Cortex of kidney (tissue), 1 donor: ENCODE measurements at places on chromosomes 7 and 10.

DNA sequence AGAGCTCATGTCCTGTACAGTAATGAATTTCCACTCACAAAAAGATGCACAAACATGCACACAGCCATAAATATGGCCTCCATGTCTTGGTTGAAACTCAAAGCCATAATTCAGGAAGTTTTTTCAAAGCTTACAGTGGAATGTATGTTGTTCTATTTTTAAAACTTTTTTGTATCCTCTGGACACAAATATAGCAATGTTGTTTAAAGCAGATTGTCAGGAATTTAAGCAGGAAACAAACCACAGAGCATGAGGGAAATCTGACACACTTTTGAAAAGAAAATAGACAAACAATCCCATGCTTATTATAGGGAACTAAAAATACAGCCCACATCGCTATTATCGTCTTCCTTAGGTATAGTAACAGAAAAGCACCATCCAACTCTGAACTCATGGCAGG, 21.5 kb downstream of the LRRN3 start:
- DNase-seq, result no peak

- DNase-seq, result no peak
Observed at GRCh38 chr7:149462101-149462520, 1.2 kb upstream of the ZNF777 start.

GRCh38 chr7:47078241-47078640, 503.7 kb downstream of the TNS3 start:
- DNase-seq, result no peak

DNA sequence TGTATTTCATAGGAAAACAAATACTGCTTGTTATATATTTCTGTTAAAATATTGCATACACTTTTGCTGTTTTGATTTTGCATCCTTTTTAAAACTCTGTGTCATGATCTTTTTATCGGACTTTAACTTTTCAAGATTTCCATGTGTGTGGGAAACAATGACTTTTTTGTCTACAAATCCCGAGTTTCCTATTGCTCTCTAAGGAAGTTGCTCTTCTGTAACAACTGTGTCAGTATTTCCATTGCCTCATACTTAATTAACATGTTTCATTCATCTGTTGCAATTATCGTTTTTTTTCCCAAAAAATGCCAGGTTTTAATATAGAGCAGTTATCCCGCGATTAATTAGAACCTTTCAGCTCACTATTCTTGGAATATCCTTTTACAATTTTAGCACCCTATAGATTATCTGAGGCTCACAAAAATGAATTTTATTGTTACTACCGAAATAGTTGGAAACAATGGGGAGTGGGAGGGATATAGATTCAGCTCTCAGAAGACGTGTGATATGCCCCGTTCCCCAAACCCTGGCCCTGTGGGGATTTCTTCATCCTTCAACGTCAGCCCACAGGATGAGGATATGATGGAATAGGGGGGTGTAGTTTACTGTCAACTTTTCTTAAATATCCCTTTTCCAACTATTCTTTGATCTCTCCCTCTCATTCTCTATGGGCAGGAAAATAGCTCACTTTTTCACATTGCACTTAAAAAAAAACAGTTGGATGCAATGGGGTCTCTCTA, 297.6 kb upstream of the IGFBP3 start:
- no peak for DNase-seq

DNA sequence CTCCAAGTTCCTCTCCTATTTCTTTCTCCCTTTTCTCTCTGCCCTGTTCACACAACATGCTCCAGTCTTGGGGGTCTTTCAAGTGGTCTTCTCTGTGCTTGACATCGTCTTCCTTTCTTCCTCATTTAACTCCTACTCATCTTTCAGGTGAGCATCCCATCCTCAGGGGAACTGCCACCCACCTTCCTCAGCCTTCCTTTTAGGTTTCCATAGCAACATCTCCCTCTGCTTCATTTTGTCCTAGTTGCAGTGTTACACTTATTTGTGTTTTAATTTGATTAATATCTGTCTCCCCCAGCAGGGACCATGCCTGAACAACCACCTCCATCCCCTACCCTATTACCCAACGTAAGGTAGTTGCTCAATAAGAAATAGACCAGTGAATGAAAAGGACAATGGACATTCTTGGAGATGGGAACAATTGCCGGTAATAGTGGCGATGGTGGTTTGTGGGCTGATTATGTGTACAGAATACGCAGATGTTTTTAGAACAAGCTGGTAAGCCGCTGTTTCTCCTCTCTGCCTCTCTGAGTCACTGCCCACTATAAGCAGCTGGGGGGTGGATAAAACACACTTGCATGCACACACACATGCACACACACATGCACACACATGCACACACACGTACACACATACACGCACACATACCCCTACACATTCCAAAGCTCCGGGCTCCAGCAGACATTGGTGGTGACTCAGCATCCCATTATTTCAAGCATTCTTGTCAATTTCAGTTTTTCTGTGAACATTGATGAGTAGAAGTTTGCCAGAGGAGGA, 251.6 kb downstream of the GATA3 start:
- no peak for DNase-seq

GRCh38 chr10:11046776-11047160, 29.1 kb downstream of the CELF2 start:
- DNase-seq, result no peak
